ENCODE measurements at places on chromosomes 11 and 22. TPM values are rescaled to one million over a fixed set of nuclear protein-coding genes. Genes with fewer than 3 reads are reported as not detected.

DNA sequence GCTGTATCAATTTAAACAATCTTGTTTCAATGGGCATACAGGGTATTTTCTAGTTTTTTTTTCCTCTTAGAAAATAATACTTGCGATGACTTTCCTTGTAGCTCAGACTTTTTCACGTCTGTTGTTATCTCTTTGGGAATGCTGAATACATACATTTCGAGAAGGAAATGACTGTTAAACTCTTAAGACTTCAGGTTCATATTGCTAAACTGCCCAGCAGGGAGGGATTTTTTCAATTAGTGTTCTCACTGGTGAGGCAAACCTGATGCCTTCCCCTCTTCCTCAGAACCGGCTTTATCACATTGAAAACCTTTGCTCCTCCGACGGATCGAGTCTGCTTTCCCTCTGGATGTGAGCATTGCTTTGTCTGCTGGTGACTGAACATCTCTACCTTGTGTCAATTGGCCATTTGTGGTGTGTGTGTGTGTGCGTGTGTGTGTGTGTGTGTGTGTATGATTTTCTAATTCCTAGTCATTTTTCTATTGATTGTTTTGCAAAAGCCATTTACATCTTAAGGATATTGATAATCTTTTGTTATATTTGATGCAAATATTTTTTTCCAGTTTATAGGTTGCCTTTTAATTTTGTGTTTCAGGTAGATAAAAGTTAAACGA, 6.6 kb downstream of the NEAT1 start:
- peak; percentile 85 for DNase-seq

DNA sequence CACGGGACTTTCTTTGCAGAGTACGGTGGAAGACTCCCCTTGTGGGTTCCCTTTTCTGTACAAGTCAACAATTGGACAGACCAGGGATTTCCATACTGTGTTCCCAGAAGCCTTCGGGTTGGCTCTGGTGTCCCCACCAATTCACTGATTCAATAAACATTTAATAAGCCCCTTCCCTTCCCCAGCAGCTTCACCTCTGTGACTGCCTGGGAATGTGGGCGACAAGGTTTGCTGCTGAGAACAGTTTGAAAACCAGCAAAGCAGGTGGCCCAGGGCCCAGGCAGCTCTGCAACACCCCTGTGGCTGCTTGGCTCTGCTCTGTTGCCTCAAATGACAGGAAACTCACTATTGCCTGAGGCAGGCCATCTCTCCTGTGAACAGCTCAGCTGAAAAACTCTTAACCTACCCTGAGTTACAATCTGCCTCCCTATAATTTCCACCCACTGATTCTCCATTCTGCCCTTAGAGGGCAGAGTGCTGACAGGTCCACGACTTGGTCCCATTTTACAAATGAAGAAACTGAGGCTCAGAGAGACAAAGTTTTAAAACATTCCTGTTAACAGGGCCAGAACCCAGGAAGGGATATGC, 10.4 kb downstream of the ADORA2A start:
- peak; percentile 86 for DNase-seq

- no peak for DNase-seq
These were observed 26.3 kb upstream of the CSF2RB start for GRCh38 chr22:36887162-36887561.

DNA sequence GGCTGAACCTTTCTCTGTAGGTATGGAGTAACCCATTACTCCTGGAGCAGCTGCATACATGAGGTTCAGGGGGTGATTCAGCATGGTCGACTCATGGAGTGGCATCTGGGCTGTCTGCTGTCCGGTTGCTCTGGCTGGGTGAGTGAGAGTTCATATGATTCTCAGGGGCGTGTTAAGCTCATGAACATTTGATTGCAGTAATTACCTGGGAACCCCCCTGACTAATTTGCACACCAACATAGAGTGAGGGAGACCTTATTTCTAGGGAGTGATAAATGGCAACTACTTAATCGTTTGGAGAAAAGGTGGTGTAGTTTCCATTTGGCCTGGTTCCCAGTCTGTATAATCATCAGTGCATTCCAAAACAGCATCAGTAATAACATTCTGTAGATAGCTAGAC, 661.9 kb downstream of the ETS1 start:
- DNase-seq, result peak; percentile 57

DNA sequence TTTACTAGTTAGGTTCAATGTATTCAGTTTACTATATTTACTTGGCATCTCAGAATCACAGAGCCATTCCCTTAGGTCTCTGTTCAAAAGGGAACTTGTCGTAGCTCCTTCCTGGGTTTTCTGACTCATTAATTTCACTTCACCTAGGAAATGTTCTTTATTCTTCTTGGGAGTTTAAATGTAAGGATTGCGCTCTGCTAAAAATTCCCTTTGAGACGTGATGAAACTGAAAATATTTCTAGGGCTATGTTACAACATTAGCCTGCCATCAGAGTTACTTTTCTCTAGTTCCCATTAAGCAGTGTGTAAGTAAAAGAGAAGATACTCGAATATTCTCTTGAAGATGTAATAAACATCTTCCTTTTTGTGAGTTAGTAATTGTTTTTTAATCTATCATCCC, 209.5 kb downstream of the CASP12 start:
- DNase-seq, result no peak

GRCh38 chr11:131606811-131607335, 236.5 kb downstream of the NTM start:
- DNase-seq, result peak; percentile 6

- no peak for DNase-seq
These were observed 56.5 kb downstream of the POLD3 start for GRCh38 chr11:74648894-74649293.

GRCh38 chr22:27195494-27195893, 538.1 kb downstream of the MIAT start:
- no peak for DNase-seq

- peak; percentile 17 for DNase-seq
These were observed 1.4 kb downstream of the FAM111A start for GRCh38 chr11:59144096-59144495.

GRCh38 chr11:73137944-73138274, 4.2 kb downstream of the FCHSD2 start:
- DNase-seq, result no peak

DNA sequence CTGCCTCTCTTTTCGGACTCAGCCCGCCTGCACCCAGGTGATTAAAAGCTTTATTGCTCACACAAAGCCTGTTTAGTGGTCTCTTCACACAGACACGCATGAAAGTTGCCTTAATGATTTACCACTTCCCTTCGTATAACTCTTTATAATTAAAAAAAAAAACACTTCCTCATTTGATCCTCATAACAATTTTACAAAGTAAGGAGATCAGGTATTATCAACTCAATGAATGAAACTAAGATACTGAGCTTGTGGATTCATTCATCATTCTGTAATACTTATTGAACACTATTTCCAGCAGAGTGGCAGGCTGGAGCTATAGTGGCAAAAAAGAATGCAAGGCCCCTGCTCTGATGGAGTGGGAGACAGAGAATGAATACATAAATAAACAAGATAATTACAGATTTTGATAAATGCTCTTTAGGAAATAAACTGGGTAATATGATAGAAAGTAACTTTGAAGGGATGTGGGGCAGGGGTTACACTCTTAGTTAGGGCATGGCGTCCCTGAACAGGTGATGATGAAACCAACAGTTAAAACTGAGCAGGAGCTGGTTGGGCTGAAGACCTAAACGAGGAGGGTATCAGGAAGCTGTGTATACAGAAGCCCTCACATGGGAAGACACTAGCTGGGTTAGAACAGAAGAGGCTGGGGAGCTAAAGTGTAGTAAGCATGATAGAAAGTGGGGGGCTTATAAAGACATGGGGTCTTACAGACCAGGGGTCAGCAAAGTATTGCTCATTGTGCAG, 5.4 kb upstream of the CRTAM start:
- DNase-seq, result no peak

- DNase-seq, result peak; percentile 44
These were observed 774 bp upstream of the E2F8 start for GRCh38 chr11:19241260-19242178.

DNA sequence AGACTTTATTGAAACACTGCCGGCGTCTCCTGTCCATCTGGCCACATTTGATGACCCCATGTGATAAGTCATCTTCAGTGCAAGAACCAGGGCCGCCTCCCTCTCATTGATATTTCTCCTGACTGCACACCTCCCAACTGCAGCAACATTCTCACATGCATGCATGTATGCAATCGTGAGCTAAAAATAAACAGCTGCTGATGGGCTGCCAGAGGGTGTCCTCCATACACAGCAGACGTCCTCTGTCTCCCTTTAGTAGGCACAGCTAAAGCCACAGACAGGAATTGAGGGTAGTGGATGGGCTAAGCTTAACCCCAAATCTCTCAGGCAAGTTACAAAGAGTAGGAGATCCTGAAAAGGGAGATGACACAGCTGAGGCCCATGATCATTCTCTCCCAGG, 106.7 kb upstream of the HSD17B12 start:
- no peak for DNase-seq

DNA sequence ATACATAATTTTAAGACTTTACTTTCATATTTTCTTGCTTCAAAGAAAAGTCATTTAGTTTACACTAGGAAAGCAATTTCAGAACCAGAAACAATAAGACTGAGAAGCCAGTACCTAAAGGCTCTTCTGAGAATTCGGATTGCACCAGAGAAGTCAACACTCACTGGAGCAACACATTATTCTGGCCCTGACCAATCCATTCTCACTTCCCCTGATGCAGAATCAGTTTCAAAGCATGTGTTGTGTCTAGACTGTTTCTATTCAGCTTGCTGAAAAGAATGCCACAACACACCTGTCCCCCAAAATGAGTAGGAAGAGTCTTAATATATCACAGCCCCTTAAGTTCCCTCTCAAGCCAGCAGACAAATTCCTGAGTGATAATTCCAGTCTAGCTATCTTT, 1074.3 kb upstream of the TENM4 start:
- no peak for DNase-seq

SLCO2B1 gene
- total RNA-seq, result 0.74 TPM

C11orf42 gene
- not detected for total RNA-seq

CDC42EP1 gene
- 44.3 TPM for total RNA-seq

SMIM35 gene
- total RNA-seq, result not detected

MMP1 gene
- total RNA-seq, result 75.7 TPM

MMP11 gene
- total RNA-seq, result 4.2 TPM
